ENCODE measurements at places on chromosomes 11 and 22.

- DNase-seq = no peak
These were observed 6.4 kb downstream of the MPPED1 start for GRCh38 chr22:43418079-43418825.

GRCh38 chr11:133828871-133829270, 16.4 kb downstream of the SPATA19 start:
- DNase-seq = no peak

- DNase-seq = peak; percentile 70
These were observed 528 bp upstream of the ARRB1 start for GRCh38 chr11:75351791-75352587.

DNA sequence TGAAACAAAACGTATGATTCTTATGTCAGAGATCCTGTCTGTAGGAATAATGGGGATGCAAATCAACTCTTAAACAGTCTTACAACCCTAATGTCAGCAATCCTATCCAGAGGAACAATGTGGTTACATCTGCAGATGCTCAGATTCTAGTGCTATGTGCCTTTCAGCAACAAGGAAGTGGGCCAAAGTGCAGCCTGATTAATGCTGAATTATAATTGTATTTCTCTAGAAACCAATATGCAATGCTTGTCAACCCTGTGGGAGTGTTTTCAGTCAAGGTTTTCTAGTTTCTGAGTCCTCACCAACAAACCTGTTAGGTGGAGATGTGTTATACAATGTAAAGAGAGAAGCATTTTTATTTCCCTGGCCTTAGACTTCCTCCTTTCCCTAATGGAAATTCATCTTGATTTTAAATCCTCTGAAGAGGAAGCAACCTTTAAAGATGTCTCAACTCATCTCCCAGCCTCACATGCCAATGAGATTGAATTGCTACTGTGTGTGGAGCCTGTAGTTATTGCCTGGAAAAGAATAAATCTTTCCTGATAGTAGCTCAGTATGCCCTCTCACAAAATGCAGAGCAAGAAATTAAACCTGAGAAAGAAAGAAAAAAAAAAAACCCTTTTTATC, 26.2 kb upstream of the TMEM123 start:
- DNase-seq = peak; percentile 53

DNA sequence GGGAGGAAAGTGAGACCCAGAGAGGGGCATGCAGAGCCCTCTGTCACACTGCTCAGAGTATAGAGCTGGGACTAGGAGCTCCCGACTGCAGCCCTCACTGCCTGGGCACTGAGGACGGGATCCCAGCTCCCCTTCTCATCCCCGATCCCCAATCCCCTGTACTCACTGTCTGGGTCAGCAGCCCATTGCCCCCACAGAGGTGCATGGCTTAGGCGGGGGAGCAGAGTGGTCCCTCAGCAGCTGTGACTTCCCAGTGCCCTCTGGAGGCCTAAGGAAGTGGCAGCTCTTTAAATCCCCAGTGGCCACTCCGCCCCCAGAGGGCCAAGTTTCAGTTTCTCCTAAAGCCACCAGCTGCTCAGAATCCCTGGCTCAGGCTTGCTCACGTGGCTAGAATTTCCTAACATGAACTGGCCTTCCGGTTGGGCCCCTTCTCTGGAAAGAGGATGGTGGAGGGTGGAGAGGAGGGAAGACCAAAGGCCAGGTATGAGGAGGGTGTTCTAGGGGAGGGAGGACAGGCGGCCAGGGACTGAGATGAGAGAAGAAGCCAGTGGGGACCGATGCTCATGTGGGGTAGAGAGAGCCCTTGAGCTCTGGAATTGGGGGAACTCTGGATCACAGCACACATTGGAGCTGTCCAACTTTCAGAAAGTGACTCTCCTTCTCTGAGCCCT, at the start of gene BATF2:
TSS of gene BATF2 (minus strand) at position 262 of the 671 bp plus-strand sequence. CDS start at position 205, 57 bp downstream.
- DNase-seq = peak; percentile 74

DNA sequence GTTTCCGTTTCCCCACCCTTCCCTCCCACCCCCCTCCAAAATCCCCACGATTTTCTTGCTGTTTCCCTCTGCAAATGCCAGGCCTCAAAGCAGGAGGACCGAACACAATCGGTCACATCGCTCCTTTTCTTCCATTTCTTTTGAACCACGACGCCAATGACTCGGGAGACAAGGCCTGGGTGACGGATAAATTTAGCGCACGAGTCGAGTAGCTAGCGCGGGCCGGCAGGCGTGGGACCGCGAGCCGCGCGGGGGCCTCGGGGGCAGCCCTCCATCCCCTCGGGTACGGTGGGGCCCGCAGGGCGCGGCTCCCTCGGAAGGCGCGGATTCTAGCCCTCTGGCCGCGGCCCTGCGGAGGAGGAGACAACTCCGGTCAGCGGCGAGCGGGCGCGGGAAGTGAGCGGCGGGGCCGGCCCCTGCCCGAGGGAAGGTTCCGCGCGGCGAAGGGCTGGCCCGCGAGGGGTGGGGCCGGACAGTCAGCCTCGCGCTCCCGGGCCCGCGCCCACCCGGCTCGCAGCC, 414 bp downstream of the JOSD1 start:
- DNase-seq = no peak

DNA sequence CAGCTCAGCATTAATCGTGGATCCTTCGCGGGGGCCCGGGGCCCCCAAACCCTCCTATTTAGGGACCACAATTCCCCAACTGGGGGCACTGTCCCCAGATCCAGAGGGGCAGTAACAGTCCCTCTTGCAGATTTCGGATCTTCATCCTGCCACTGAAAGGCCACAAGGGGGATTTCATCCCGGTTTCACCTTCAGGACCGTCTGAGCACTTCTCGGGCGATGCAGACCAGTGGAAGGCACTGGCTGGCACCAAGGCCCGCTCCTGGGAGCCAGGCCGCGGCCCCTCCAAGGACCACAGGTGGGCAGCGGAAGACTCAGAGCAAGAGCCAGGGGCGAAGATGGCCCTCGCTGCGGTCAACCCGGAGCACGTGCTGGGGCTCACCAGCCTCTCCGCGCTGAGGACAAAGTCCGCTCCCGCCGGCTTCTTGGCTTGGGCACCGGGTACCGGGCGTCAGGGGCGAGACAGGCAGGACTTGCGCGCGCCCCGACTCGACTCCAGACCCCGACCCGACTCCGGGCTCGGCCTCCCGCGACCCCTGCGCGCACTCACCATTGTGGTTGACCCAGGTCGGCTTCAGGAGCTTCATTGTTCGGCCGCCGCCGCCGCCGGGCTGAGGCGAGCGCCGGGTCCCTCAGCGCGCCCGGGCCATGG, 517 bp downstream of the HIRA start:
- peak; percentile 24 for DNase-seq

DNA sequence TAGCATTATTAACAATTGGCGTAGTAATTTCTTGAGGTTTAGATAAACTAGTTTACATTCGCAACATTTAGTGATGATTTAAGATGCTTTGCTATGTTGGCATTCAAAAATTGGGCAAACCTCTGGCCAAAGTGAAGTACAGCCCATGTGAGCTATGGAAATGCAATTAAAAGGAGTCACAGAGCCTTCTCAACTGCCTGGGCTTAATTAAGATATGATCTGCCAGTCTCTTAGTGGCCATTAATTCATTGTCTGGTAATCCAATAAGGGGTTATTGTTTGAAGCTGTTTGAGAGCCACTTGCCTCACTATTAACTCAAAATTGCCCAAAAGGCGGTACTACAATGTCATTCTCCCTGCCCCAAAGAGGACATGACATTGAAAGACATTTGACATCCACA, 608.9 kb downstream of the NTM start:
- no peak for DNase-seq

- peak; percentile 75 for DNase-seq
These were observed 286.7 kb upstream of the CCDC90B start for GRCh38 chr11:83572581-83573496.

GRCh38 chr11:37105427-37105826, 507.4 kb upstream of the RAG2 start:
- DNase-seq = no peak
